DMS53 (cell line): ENCODE measurements at places on chromosomes 16 and 17.

GRCh38 chr17:21127509-21128077 is 829 bp downstream of the DHRS7B start:
- peak; percentile 30 for DNase-seq

GRCh38 chr16:19542138-19542821 is 13.2 kb upstream of the VPS35L start:
- peak; percentile 93 for DNase-seq

DNA sequence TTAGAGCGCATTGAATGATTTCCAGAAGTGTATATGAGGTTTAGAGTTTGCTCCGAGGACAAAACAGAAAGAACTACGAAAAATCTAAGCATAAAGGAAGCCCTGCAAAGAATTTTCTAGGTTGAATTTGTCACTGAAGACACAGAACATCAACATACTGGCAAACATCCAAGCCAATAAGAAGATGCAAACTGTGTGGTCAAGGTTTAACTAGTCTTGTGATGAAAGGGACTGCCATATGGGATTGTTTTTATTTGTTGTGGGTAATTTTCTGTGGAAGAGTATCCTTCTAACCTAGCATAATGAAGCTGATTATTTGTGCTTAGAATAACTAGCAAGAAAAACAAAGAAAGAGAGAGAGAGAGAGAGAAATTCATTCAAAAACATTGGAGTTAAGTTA is 492.0 kb upstream of the ERCC4 start:
- no peak for DNase-seq

DNA sequence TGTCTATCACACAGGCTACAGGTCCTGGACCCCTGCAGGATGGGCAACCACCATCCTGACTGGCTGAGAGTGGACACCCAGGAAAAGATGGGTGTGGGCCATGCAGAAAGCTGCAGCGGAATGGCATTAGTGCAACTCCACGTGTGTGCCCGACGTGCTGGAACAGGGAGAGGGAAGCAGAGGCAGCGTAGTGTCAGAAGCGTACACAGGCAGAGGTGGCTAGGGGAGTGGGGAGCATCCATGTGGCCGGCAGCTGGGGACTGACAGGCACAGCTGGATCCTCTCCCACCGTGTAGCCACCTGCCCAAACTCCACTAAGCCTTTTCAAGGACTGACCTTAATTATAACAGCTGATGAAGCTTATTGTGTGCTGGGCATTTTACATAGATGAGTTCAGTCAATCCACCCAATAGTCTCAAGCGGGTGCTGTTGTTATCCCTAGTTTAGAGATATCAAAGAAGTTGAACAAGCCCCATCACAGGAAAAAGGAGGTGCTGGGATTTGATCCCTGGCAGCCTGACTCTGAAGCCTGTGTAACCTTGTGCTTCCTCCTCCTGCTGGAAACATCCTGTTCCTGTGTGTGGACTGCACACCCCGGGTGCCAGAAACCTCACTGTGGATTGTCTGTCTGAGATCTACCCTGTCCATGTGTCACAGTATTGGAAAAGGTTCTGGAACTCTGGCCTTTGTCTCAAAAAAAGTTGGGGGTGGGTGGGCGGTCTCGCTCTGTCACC is 114.0 kb downstream of the PRKCA start:
- peak; percentile 29 for DNase-seq

GRCh38 chr16:747978-748746 is 7.4 kb upstream of the CIAO3 start:
- DNase-seq = no peak

DNA sequence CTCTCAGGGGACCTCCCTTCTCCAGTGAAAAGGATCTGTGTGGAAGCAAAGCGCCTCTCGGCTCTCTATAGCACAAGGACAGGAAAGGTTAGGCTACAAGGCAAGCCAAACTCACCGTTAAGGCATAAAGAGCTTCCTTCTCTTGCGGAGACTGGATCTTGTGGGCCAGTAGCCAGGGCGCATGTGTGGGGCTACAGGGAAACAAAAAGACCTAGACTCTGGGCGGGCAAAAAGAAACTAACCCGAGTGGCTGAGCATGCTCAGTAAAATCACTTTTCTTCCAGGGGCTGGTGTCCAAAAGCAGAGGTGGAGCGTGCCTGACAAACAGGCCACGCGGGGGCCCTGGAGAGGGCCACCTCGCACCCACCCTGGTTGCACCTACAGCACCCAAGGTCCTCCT is 16.1 kb downstream of the GGA2 start:
- no peak for DNase-seq

DNA sequence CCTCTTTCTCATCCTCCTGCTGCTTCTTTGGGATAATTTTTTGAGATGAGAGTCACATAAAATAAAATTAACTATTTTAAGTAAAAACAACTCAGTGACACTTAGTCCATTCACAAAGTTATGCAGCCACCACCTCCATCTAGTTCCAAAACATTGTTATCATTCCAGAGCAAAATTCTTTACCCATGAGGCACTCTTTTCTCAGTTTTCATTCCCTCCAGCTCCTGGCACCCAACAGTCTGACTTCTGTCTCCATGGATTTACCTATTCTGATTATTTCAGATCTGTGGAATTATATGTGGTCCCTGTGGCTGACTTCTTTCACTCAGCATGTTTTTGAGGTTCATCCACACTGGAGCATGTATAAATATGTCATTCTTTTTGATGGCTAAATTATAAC is 239.9 kb upstream of the DYNLRB2 start:
- no peak for DNase-seq

GRCh38 chr17:78329263-78330059 is 30.4 kb downstream of the SOCS3 start:
- DNase-seq = no peak

DNA sequence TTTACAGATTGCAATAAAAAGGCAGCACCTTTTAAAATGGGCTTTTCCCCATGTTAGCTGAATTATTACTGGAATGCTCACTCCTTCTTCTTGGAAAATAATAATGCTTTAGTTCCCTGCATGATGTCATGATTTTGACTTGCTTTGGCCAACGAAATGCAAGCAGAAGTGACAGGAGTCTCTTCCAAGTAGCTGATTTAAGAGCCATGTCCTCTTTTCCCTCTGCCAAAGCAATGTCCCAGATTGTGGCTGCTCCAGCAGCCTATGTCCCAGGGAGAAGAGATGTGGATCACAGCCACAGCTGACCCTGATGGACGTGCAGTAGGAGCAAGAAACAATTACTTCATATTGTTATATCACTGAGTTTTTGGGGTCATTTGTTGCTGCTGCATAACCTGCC is 246.6 kb downstream of the HAPSTR1 start:
- no peak for DNase-seq

DNA sequence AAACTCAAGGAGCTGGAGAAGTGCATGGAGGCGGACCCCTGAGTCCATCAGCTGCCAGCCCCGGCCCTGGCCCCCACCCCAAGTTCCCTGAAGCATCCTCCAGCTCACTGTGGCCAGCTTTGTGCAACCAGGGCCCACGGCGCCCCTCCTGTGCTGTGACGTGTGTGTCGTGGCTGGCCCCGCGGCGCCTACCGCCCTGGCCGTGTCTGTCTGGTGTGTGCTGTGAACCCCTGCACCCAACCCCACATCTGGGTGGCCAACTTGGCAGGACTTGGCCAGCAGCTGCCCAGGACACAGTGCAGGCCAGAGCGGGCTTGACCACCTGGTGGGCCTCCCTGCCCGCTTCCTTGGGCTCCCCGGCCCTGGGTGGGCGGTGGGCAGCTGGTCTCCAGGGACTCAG is 3.2 kb downstream of the TSR3 start:
- DNase-seq = no peak

- no peak for DNase-seq
Observed at GRCh38 chr17:47864791-47865216, 13.8 kb upstream of the SP6 start.

GRCh38 chr16:73390491-73390890 is 342.6 kb upstream of the ZFHX3 start:
- DNase-seq = no peak

- DNase-seq = no peak
Observed at GRCh38 chr17:49587366-49588073, 11.8 kb downstream of the NXPH3 start.

DNA sequence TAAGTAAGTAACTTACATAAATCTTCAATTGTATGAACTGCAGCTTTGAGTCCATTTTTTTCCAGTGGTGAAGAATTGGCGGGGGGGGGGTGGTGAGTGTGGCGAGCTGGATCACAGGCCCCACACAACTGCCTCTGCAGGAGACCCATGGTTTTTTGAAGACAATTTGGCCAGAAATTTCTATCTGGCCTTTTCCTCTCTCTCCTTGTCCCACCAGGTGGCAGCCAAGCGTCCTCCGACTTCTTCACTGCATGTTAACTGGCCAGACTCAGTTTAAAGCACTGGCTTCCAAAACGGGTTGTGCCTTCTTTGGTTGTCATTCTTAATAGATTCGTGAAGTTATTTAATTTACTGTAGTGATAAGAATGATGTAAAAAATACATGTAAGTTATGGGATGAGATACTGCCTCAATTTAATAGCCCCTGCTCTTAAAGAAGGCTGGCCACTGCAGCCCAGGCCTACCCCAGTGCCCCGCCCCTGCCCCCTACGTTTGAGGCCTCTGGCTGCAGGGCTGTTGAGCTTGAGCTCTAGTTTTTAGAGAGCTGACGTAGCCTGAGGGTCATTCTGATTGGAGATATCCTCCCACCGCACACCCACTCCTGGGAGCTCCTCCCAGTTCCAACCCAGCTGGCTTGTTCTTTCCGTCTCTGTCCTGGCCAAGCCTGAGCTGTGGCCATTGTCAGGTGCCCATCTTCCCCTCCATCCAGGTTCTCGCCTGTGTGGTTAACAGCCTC is 36.4 kb downstream of the AKAP1 start:
- peak; percentile 42 for DNase-seq

DNA sequence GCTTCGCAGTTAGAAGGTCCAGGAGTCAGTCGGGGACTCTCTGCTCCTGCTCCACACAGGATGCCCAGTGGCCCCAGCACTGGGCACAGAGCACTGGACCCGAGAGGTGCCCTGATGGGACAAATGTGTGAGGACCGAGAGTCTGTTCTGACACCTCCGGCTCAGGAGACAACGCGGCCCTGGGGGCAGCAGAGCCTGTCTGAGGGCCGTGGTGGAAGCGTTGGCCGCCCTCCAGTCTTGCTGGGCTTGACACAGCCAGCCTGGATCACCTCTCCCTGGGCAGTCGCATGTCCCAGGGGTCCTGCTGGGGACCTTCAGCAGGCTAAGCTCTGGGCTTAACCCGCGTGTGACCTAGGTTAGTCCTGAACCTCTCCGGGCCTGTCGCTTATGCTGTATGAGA is 23.1 kb downstream of the LGALS9 start:
- no peak for DNase-seq

- peak; percentile 80 for DNase-seq
Observed at GRCh38 chr16:67936124-67936879, at the start of gene PSMB10. PSMB10 (minus strand) TSS chr16:67936850; CDS start chr16:67936749, 101 bp downstream.

DNA sequence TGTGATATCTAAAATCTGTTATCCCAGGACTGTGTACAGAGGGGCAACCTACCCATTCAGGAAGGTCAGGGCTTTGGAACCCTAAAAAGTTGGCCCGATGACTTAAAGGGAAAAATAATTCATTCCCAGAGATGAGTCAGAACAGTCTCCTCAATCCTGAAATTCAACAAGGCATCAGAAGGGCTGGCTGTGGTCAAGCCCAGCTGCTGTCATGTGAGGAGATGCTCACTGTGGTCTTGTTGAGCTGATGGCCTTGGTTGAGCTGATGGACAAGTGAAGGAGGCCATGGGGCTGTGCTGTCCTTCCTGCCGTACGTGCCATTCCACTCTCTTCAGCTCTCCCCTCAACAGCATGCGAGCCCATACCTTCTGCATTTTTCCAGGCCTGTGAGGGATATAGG is 20.9 kb upstream of the DRG2 start:
- no peak for DNase-seq

DNA sequence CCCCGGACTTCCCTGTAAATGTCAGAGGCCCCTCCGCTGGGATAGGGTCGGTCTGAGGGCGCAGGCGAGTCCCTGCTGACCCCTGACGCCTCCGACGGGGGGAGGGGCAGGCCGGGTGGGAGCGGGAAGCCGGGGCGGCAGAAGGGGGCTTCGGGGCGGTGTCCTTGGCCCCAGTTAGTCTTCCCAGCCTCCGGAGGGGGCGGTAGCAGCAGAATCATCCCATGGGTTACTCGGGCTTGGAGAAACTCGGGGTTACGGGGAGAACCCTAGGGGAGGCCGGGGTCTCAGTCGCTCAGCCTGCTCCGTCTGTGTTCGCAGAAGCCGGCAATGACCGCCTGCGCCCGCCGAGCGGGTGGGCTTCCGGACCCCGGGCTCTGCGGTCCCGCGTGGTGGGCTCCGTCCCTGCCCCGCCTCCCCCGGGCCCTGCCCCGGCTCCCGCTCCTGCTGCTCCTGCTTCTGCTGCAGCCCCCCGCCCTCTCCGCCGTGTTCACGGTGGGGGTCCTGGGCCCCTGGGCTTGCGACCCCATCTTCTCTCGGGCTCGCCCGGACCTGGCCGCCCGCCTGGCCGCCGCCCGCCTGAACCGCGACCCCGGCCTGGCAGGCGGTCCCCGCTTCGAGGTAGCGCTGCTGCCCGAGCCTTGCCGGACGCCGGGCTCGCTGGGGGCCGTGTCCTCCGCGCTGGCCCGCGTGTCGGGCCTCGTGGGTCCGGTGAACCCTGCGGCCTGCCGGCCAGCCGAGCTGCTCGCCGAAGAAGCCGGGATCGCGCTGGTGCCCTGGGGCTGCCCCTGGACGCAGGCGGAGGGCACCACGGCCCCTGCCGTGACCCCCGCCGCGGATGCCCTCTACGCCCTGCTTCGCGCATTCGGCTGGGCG is 542 bp downstream of the GUCY2D start:
- no peak for DNase-seq
